ENCODE measurements at places on chromosomes 3 and 15.

DNA sequence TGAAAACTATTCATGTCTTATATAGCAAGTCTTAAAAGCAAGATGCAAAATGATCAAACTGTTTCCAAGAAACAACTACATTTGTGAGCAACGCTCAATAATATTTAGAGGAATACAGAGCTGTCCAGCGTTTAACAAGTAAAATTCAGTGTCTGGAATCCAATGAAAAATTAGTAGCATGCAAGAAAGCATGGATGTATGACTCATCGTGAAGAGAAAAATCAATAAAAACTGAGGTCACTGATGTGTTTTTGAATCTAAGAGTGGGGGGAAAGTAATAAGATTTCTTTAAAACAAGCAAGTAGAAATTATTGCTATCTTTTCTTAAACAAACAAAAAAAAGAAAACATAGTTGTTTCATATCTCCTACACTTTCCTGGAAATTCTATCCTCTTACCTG, 600.3 kb upstream of the GOLIM4 start:
- DNase-seq, result no peak

DNA sequence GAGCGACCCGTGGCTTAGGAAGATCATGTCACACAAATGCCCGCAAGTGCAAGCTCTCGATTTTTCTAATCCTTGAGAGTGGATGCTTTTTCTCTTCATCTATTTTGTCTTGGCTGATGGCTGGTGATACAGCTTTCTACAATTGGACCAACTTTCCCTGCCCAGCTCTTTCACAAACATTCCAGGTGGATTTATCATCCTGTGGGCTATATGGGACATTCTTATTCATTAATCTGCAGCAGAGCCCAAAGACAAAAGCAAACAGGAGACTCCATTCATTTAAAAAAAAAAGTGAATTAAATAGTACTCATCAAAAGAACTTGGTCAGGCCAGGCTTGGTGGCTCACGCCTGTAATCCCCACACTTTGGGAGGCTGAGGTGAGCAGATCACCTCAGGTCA, 14.2 kb upstream of the TSEN2 start:
- DNase-seq, result no peak

- no peak for DNase-seq
Observed at GRCh38 chr15:66131200-66131599, 122.3 kb downstream of the MEGF11 start.

DNA sequence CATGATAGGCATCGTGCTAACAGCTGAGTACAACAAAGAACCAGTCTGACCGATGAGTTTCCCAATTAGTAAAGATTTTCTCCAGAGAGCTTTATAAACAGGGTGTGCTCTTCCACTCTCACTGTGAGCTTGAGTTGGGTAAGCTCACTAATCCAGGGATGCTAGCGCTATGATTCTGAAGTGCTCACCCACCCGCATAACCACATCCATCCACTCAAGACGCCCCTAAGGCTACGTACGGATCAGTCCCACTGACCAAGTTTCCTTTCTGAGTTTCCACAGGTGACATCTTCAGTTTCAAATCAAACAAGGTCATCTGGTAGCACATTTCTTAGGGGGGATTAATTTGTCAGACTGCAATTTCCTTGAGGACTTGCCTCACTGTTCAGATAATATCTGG, 141.1 kb upstream of the ABI3BP start:
- no peak for DNase-seq

- DNase-seq, result no peak
Observed at GRCh38 chr3:25916321-25916720, 126.4 kb downstream of the OXSM start.

- DNase-seq, result peak; percentile 54
Observed at GRCh38 chr3:119580067-119580760, 922 bp downstream of the ADPRH start.

- DNase-seq, result no peak
Observed at GRCh38 chr3:117200962-117201361, 491.4 kb downstream of the TUSC7 start.

- no peak for DNase-seq
Observed at GRCh38 chr3:67468511-67468910, 185.9 kb downstream of the SUCLG2 start.

- no peak for DNase-seq
Observed at GRCh38 chr3:4866866-4867265, 112.4 kb upstream of the BHLHE40 start.

DNA sequence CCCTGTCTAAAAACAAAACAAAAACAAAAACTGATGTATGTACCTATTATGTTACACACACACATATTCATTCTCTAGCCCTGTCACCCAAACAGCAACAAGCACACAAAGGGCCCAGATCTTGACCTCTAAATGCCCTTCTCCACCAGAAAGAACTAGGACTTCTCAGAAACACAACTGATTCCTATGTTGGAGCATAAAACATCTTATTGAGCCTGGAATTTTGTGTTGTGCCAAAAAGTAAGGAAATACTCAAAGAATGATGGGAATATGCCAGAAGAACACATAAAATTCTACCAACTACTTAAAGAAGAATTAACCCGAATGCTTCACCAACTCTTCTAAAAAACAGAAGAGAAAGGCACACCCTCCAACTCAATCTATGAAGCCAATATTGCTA, 66.7 kb upstream of the OCA2 start:
- DNase-seq, result no peak

DNA sequence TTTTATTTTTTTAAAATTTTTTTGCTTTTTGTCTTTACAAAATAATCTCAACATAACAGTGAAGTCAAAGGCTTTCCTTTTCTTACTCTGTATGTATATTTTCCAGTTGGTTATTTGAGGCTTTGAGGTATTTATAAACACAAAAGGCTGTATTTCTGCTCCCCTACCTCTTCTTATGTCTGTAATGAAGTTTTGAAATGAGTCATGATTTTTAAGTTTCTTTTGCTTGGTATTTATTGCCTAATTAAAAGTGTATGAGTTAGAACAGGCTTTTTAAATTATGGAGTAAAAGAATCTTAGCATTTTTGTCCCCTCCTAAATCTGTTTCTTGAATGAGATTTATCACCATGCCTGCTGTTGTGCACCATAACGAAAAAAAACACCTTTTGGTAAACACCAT, 66.0 kb downstream of the DCUN1D1 start:
- DNase-seq, result no peak

DNA sequence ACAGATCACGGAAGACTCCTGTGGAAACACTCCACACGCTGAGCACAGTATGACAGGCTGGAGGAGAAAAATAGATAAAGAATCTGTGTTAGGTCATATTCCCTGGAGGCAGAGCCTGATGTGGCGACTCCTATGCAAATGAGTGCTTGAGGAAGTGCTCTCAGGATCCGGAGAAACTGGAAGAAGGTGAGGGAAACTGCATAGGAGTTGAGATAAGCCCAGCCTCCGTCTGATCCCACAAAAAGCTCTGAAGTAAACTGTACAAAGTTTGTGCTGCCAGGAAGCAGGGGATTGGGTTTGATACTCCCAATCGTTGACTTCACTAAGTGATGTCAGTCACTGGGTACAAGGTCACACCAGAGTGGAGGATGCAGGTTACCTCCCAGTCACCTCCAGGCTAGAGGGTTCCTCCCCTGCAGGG, 33.4 kb downstream of the OSBPL10 start:
- DNase-seq, result no peak

DNA sequence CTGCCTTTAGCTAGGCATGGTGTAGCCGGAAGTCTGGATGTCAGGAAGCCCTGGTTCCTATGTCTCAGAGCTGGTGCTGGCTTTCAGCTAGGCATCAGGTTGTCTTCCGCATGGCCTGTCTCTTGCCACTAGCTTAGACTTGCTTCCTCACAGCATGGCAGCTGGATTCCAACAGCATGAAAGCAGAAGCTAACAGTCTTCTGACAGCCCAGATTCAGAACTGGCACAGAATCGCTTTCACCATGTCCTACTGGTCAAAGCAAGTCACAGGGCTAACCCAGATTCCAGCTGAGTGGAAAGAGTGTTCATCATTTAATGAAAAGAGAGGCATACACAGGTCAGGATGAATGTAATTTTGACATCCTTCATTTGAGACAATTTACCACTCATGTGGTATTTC, 1050.5 kb downstream of the ROBO2 start:
- no peak for DNase-seq

- DNase-seq, result peak; percentile 72
Observed at GRCh38 chr3:183385698-183386613, 42.5 kb downstream of the MCF2L2 start.

DNA sequence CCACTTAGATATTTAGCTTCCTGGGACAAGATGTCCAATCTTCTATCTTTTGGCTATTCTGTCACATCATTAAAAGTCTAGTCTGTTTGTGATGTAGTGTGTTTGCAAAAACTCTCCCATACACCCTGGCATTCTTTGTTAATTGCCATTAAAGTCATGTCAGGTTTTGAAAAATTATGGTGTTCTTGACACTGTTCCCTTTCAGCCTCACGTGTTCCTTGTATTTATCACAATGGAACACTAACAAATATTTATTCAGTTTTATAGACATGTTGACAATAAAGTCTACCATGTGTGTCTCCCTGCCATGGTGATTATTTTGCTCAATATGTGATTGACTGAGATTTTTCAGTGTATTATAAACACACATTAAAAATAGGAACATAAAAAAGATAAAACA, 9.4 kb upstream of the CACNA1D start:
- DNase-seq, result no peak

DNA sequence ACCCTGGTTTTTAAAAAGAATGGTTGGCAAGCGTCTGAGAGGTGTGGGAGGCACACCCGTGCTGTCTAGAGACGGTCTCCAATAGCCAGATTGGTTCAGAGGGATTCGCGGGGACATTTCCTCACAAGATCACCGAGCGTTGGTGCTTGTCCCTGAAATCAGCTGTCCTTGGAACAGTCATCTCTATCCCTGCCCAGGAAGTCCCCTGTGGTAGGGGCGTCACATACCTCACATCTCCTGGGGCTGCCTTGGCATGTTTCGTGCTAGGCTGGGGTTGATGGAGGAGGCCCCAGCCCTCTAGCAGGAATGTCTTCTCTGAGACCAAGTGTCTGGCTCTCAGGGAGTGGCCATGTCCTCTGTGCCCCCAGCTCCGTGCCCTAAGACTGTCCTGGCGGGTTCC, 6.8 kb downstream of the FBLN2 start:
- no peak for DNase-seq

DNA sequence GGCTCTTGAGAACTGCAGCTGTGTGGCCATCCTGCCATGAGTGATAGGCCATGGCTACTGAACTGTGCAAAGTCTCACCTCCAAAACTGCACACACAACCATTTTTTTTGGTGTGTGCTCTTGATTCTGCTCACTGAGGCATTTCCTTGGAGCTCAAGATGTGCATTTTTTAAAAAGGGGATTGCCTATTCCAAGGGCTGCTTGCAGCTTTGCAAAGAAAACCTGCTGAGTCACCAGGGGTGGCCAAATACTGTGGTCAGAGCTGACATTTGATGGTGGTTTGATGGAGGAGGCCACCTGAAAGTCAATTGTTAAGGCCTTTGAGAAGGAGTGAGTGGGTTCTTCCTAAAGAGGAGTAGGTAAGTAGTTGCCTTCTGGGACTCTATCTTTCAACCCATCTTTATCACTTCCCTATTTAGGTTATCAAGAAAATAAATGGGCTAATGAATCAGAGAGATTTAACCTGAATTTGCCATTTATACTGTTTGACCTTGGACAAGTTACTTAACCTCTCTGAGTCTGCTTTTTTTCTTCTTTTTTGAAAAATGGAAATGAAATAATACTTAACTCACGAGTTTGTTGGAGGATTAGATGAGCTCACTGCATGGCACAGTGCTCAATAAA, 87.9 kb downstream of the CHST2 start:
- no peak for DNase-seq

DNA sequence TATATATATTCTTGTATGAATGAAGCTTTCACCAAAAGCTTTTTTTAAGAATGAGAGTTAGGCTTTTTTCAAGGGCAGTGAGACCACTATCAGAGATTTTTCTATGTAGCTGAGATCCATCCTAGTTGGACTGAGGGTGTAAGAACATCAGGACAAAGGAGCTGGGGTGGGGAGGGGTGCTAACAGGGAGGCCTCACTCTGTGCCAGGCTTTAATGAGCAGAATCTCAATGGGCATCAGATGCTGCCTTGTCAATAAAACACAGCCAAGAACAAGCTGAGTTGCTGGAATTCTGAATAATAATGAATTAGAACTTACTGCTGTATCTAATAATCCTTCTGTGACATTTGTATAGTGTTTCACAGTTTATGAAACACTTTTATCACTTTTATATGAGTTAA, 41.4 kb upstream of the USP3 start:
- DNase-seq, result no peak

DNA sequence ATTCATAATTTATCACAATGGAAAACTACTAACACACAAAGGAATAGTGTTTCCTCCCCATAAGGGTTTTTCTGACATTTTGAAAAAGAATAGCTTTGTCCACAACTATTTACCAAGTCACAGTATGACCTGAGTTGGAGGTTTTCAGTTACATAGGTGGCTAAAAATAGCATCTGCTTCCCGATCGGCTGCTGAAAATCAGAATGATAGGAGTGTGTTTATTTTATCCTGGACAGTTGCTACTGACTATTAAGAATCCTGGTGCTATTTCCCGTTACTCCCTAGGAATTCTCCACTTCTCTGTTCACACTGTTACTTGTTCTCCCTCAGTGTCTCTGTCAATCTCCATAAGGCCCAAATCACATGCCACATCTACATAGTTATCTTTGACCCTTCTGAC, 353.9 kb upstream of the RARB start:
- DNase-seq, result no peak

GRCh38 chr3:117618462-117618861, 908.9 kb downstream of the TUSC7 start:
- no peak for DNase-seq

DNA sequence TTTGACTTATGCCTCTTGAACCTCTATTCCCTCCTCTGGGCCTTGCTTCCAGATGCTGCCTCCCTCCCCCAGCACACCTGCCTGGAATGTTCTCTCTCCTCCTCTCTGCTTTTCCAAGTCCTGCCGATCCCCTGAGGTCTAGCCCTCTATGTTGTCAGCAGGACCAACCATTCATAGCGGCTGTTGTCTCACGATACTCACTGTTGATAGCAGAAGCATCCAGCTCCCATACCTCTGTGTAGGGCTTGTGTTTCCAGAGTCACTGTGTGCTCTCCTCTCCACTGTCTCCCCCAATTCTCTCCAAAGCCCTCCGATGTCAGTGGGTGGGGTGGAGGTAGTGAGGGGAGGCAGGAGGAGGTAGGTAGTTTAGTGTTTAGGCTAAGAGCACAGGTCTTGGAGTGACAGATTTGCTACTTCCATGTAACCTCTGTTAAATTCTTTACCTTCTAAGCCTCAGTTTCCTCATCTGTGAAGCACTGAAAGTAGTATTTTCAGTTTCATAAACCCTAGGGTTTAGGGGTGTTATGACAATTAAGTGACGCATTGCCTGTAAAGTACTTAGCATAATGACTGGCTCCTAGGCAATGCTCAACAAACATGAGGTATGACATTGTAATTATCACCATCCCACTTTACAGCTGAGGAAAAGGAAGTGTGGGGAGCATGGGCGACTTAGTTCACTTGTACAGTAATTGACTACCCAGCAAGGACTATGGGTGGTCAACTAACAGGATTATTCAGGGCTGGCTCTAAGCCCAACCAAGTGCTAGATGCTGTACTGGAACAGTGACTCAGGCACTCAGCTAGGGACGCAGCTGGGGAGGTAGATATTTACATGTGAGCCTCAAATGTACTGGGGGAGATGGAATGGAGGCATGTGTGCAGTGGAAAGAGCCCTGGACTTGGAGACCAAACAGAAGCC, 122.8 kb downstream of the CACNA1D start:
- DNase-seq, result no peak

GRCh38 chr3:50459785-50460184, 43.6 kb downstream of the CACNA2D2 start:
- DNase-seq, result no peak
